Aorta (tissue), 5 donors: ENCODE measurements at places on chromosomes 12 and 14. TPM values are rescaled to one million over a fixed set of nuclear protein-coding genes. Genes with fewer than 3 reads are reported as not detected.
A peak's percentile ranks its signal among the peaks of the same experiment; 100 is the strongest.

DNA sequence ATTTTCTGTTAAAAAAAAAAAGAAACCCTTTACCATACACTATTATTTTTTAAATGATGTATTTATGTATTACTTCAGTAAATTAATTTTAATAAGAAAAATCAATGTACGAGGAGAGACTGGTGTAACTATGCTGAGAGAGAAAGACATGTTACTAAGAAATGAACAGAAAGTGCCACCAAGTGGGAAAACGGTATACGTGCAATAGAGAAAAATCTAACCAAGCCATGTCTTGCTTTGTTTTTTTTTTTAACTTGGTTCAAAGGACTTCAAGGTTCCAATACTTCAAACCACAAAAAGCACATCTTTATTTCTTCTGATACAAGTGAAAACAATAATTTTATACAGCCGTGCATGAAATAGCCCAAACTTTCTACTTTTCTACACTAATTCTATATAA lies 22.9 kb downstream of the NDUFA12 start:
- no peak for DNase-seq
- H3K27me3 ChIP-seq: no peaks in the 10 kb centered on the region
- no peak overlapping the region for H3K4me3 ChIP-seq
- H3K36me3 ChIP-seq: no peaks in the 10 kb centered on the region

GRCh38 chr12:541676-542324 lies 82.1 kb downstream of the B4GALNT3 start:
- H3K4me3 ChIP-seq: no peak overlapping the region
- peaks cover 10% of the 10 kb centered on the region for H3K4me1 ChIP-seq
- H3K27me3 ChIP-seq: no peaks in the 10 kb centered on the region

GRCh38 chr12:117790198-117790597 lies 178.6 kb downstream of the KSR2 start:
- no peaks in the 10 kb centered on the region for H3K36me3 ChIP-seq
- DNase-seq: no peak
- no peak overlapping the region for H3K4me3 ChIP-seq

HOXC6 gene
- total RNA-seq: 14.7 TPM

DNA sequence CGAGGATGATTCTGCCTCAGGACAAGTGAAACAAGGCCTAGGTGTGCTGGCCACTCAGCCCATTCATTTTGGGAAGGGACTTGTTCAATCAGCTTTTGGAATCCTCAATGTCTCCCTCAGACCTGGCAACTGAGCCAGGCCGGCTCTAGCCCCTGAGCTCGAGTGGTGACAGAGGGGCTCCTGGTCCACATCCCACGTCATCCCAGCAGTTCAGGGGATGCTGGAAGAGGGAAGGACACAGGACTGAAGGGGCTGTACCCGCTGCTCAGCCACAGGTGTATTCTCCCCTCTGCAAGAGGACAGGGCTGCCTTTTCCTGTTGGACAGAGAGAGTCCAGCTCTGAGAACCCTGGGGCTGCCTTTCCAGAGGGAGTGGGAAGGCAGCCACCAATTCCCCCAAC lies 244.6 kb upstream of the SFSWAP start:
- H3K4me1 ChIP-seq: no peaks in the 10 kb centered on the region
- H3K27me3 ChIP-seq: no peaks in the 10 kb centered on the region

DNA sequence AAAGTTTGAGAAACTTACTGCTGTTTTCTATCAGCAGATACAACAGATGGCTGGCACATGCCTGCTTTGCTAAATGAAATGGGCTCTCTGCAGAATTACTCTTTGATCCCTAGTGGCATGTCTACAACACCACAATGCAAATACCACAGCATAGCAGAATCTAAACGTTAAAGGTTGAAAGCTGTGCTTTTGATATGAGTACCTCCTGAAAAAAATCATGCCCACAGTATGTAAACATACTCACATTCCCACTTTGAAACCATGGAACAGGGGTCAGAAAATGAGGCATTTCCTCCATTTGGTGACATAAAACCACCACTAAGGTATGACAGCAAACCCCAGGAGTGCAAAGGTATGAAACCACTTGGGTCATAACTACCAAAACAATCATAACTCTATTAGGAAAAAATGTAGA lies 7.5 kb downstream of the WIF1 start:
- H3K36me3 ChIP-seq: no peaks in the 10 kb centered on the region
- H3K27ac ChIP-seq: no peak overlapping the region
- no peak overlapping the region for H3K4me3 ChIP-seq
- no peak for DNase-seq
- H3K4me1 ChIP-seq: no peaks in the 10 kb centered on the region

GRCh38 chr12:76417116-76417515 lies 68.9 kb upstream of the BBS10 start:
- no peaks in the 10 kb centered on the region for H3K27me3 ChIP-seq
- no peaks in the 10 kb centered on the region for H3K36me3 ChIP-seq
- H3K4me3 ChIP-seq: no peak overlapping the region
- no peaks in the 10 kb centered on the region for H3K4me1 ChIP-seq

DNA sequence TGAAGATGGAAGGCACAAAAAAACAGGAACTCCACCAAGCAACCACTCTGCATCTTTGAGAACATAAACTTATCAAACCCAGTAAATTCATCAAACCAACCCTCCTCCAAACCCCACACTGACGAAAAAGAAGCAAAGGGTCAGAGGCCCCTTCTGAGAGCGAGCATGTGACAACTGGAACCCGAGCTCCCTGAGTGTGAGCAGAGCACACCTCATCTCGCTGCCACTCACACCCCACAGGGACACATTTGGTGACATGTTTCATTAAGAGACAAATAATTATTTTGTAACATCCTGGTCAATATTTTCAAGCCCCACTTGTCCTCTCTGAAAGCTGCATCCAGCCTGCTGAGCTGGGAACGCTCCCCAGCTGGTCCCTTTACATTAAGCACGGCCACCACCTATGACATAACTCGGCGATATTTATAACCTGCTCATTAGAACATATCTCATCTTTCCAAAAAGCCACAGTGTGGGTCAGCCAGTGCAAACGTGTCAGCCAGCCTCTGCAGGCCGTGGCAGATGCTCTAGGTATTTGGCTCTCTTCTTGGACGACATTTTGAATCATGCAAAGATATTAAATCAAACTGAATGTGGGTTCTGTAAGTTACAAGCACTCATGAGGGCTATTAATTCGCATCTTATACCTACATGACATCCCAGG lies 120.1 kb downstream of the TTC7B start:
- H3K4me3 ChIP-seq: no peak overlapping the region
- H3K27me3 ChIP-seq: no peaks in the 10 kb centered on the region
- no peak overlapping the region for H3K27ac ChIP-seq

SLC5A8 gene
- total RNA-seq: not detected

GRCh38 chr12:13368971-13369370 lies 172.4 kb downstream of the EMP1 start:
- no peak overlapping the region for H3K27ac ChIP-seq
- H3K27me3 ChIP-seq: no peaks in the 10 kb centered on the region
- no peaks in the 10 kb centered on the region for H3K4me1 ChIP-seq
- no peaks in the 10 kb centered on the region for H3K36me3 ChIP-seq
- no peak overlapping the region for H3K4me3 ChIP-seq

GRCh38 chr12:98561846-98562245 lies 31.6 kb upstream of the SLC25A3 start:
- no peaks in the 10 kb centered on the region for H3K36me3 ChIP-seq
- H3K4me3 ChIP-seq: no peak overlapping the region
- H3K27ac ChIP-seq: no peak overlapping the region
- H3K27me3 ChIP-seq: no peaks in the 10 kb centered on the region

- DNase-seq: no peak
- H3K27ac ChIP-seq: no peak overlapping the region
- no peaks in the 10 kb centered on the region for H3K36me3 ChIP-seq
- H3K27me3 ChIP-seq: no peaks in the 10 kb centered on the region
Measured at GRCh38 chr12:12582895-12583303, 20.2 kb upstream of the DUSP16 start.

ZDHHC22 gene
- not detected for total RNA-seq

GRCh38 chr14:96666088-96666487 lies 131.1 kb upstream of the VRK1 start:
- peaks cover 3% of the 10 kb centered on the region for H3K27me3 ChIP-seq
- no peaks in the 10 kb centered on the region for H3K4me1 ChIP-seq
- H3K36me3 ChIP-seq: no peaks in the 10 kb centered on the region
- no peak overlapping the region for H3K4me3 ChIP-seq
- H3K27ac ChIP-seq: no peak overlapping the region

COX6A1 gene
- 246 TPM for total RNA-seq

DNA sequence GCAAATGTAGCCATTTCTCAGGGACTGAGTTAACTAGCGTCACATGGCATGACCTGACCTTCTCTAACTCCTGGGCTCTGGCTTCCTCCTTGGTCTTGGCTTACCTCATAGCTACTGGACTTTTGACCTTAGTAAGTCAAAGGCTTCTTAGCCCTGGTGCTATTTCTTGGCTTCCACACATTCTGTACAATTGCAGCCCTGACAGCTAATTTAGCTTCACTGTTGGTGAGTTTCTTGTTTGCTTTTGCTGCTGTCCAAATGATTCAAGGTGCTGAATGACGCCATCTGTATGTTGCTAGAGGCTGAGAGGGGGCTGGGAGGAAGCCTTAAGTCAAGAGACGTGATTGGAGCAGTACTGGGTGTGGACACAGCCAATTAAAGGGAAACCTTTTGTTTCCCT lies 202.7 kb downstream of the PRKD1 start:
- no peaks in the 10 kb centered on the region for H3K36me3 ChIP-seq
- H3K4me3 ChIP-seq: no peak overlapping the region
- H3K27me3 ChIP-seq: no peaks in the 10 kb centered on the region
- no peak overlapping the region for H3K27ac ChIP-seq

DNA sequence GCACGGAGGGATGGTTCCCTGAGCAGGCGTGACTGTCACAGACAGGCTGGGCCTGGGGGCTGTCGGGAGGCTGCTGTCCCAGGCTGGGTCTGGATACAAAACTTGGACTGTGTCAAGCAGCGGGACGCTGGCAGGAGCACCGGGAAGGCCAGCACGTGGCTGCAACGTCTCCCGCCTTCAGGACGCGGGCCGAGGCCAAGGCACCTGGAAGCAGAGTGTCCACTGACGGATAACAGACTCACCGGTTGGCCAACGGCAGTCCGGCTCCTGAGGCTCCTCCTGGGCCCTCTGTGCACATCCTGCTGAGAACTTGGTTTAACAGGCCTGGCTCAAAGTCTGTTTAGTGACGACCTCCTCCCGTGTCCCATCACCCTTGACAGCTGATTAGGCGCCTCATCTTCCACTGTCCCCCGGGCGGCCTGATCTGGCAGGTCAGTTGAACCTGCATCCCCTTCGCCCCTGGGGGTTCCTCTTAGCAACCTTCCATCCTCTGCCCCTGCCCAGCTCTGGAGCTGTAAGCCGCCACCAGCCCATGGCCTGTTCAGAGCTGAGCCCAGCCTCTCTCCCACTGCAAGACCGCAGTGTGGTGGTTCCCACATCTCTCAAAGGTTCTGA lies 2.5 kb downstream of the XRCC3 start:
- H3K36me3 ChIP-seq: no peaks in the 10 kb centered on the region
- DNase-seq: no peak
- no peak overlapping the region for H3K4me3 ChIP-seq
- no peaks in the 10 kb centered on the region for H3K27me3 ChIP-seq

DNA sequence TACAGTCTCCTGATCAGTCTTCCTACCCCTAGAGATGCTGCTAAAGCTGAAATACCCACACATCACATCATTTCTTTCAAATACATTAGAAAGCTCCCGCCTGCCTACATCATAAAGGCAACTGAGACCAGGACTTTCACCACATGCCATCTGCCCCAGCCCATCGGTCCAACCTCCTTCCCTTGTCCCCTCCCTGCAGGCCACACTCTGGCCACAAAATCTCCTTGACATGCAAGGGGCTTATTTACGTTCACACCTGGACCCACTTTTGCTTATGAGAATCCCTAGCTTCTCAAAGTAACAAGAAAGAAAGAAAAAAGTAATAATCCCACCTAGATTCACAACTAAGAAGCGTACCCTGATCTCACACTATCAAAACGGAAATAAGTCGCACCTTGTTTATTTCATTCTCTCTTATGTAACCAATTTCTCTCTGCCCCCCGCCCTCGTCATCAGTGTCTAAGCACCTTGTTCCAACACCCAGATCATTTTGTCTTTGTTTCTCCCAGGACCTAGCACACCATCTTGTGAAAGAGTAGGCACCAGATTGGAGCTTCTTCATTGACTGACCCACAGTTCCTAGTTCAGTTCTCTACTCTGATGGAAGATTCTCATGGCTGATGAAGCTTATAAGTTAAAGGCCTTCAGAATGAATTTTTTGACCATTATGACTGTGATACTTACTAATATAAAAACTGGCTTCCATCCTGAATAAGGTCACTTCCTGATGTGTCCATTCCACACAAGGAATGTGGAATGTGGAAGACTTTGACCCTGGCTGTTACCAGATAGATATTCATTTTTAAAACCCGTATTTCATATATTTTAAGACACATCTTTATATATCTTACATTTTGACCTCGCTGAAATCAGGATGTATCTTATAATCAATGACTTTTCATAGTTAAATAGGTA lies 7.7 kb downstream of the WSB2 start:
- no peaks in the 10 kb centered on the region for H3K36me3 ChIP-seq
- H3K27me3 ChIP-seq: no peaks in the 10 kb centered on the region
- H3K27ac ChIP-seq: peak overlapping the region; percentile 78
- peaks cover 2% of the 10 kb centered on the region for H3K4me1 ChIP-seq

DNA sequence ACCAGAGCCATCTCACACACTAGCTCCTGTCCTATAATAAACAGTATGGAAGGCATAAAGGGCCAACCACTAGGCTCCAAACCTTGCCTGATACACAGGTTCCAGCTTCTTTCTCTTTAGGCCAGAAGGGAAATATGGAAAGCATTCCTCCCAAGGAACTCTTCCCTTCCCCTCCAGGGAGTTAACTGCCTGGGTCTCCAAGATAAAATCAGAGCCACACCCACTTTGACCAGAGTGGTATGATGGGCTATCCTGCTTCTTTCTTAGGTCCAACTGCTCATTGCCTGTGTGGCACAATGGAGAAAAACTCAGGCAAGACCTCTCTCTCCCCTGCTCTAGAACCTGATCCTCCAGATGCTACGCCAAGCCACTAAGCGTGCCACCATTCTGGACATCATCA lies 2.1 kb downstream of the TSSK4 start:
- H3K27ac ChIP-seq: no peak overlapping the region
- no peak for DNase-seq
- H3K4me1 ChIP-seq: no peaks in the 10 kb centered on the region
- H3K4me3 ChIP-seq: no peak overlapping the region
- H3K36me3 ChIP-seq: peaks cover 5% of the 10 kb centered on the region

- no peak overlapping the region for H3K27ac ChIP-seq
- no peak overlapping the region for H3K4me3 ChIP-seq
- DNase-seq: no peak
- H3K27me3 ChIP-seq: no peaks in the 10 kb centered on the region
Measured at GRCh38 chr14:33631441-33631840, 319.4 kb downstream of the EGLN3 start.

DNA sequence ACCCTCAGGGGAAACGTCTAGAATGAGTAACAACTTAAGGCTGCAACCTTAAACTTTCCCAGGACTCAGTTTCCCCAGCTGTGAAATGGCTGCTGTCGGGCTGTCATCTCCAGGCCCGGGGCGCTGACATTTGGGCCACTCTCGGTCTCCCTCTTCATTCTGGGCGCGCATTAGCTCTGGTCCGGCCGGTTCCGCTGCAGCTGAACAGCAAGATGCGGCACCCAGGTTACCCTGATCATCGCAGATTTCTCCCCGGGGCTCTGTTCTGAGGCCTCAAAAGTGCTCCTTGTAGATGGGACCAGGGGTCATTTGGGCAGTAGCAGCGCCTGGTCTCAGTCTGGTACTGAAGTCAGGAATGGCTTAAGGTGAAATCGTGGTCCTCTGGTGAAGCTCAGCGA lies 890 bp upstream of the BCL7A start:
- peaks cover 1% of the 10 kb centered on the region for H3K4me1 ChIP-seq
- no peaks in the 10 kb centered on the region for H3K36me3 ChIP-seq
- no peak overlapping the region for H3K27ac ChIP-seq
- no peaks in the 10 kb centered on the region for H3K27me3 ChIP-seq
- no peak overlapping the region for H3K4me3 ChIP-seq
